ENCODE measurements at places on chromosomes 7 and 10. TPM values are rescaled to one million over a fixed set of nuclear protein-coding genes. Genes with fewer than 3 reads are reported as not detected.

- no peaks in the 10 kb centered on the region for H3K36me3 ChIP-seq
- H3K4me3 ChIP-seq = no peak overlapping the region
- H3K4me1 ChIP-seq = no peaks in the 10 kb centered on the region
- H3K27me3 ChIP-seq = no peaks in the 10 kb centered on the region
- no peak for DNase-seq
- H3K27ac ChIP-seq = no peak overlapping the region
Measured at GRCh38 chr7:98760201-98760651, 109.6 kb downstream of the TMEM130 start.

The HOXA4 gene
- total RNA-seq = 7.1 TPM

The STK32C gene
- total RNA-seq = 13.2 TPM

The MLXIPL gene
- total RNA-seq = 11.1 TPM

Data from upper lobe of right lung (tissue), 1 donor.